ENCODE measurements at places on chromosomes 11 and 22.

DNA sequence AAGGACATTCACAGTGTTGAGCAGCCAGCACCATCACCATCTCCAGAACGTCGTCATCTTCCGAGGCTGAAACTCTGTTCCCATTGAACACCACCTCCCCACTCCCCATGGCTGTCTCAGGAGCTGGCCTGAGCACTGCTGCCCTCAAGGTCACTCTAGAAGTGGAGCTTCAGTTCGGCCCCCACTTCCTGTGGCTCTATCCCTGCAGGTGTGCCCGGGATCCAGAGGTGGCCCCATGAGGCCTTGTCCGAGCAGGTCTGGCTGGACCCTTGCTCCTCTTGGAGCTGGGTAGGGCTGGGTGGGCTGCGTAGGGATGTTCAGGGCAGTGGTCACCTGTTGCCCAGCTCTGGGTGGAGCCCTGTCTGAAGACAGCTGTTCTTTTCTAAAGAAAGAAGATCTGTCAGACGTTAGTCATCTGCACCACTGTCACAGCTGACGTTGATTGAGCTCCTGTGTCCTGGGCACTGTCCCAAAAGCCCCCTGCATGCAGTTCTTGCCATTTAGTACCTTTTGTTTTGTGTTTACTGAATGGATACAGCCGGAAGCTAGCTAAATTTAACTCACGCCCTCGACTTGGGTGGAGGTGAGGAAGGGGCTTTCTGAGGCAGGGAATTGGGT lies 75.5 kb upstream of the CLDN5 start:
- DNase-seq: no peak

GRCh38 chr11:123838659-123839058 lies 32.5 kb upstream of the OR6M1 start:
- no peak for DNase-seq

DNA sequence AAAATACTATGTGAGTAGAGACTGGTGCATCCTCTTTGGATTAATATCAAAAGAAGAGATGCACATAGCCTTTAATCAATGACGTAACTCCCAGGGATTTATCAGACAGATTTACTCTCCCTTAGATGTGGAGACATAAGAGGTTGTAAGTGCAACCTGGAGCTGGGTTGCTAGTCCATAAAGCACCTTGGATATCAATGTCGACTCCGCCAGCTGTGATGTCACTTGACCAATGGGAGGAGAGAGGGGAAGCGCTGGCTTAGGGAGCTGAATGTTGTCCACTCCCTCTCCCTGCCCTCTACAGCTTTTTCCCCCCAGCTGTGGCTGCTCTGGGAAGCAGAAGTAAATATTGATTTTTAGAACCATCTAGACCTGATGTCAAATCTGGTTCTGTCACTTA lies 28.9 kb upstream of the TMEM86A start:
- no peak for DNase-seq

DNA sequence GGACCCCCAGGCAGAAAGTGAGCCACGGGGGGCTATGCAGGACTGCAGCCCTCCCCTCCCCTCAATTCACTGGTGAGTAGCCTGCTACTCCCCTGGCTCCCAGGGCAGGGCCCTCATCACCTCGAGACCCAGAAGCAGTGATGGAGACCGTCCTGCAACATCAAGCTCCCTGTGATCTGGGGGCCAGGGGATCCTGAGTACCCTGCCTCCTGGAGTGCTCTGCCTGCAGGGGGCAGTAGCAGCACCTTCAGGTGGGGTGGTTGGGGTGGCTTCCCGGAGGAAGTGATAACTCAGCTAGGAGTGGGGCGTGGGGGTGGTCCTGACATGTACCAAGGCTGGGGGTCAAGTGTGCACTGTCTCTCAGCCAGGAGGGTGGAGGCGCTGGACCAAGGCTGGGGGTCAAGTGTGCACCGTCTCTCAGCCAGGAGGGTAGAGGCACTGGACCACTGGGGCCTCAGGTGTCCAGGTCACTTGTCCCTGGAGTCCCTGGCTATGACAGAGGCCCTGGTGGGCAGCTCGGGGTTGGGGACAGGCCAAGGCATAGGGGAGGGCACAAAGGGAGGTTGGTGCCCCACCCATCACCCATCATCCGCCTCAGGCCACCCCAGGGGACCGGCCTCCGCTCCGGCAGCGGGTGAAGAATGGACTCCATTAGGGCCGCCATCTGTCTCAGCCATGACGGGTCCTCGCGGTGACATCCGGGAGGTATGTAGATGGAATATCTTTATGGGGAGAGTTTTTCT lies 9.4 kb downstream of the RTN4R start:
- no peak for DNase-seq

GRCh38 chr22:32932176-32932575 lies 126.0 kb downstream of the SYN3 start:
- peak; percentile 64 for DNase-seq

GRCh38 chr22:19106886-19107729 lies 15.1 kb downstream of the DGCR2 start:
- no peak for DNase-seq

DNA sequence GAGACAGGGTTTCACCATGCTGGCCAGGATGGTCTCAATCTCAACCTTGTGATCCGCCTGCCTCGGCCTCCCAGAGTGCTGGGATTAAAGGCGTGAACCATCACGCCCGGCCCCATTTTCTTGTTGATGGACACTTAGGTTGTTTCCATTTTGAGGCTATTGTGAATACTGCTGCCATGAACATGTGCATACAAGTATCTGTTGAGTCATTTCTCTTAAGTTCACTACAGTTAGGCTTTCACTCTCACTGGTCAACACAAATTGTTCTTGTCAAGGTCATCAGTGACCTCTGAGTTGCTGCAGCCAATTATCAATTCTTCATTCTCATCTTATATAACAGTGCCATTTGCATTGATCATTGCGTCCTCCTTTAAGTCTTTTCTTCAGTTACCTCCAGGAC lies 13.0 kb upstream of the ZBTB44 start:
- no peak for DNase-seq

- no peak for DNase-seq
These were observed 39.8 kb downstream of the OR4C45 start for GRCh38 chr11:50072226-50073112.

- DNase-seq: peak; percentile 27
These were observed 10.8 kb upstream of the OR51D1 start for GRCh38 chr11:4626207-4627099.

DNA sequence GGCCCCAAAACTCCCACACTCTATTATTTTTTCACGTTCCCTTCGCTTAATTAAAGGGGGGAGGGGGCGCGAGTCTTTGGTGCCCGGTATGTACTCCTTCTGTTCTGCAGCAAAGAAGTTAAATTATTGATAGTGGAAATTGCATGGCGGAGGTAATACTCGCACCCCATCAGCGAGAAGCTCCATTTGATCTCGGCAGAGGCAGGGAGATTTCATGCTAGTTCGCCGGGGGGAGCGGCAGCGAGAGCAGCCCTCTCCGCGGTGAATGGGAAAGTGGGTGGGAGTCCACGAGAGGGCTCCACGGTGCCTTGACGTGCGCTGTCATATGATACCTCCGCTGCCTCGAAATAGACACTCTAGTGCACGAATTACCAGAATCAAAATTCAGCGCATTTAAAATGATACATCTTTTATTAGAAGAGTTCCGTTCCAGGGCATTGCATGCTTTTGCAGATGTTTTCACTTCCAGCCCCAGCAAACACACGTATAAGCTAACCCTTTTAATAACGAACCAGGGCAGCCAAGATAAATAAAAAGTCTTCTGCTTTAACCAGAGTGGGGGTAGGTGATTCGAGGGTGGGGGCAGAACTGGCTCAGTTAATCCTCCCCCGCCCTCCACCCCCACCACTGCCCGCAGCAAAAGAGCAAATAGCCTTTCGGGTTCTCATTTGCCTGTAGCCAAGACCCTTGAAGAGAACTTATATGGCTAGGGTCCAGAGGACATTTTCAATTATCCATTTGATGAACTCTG lies 1.3 kb upstream of the BDNF start:
- no peak for DNase-seq

- peak; percentile 66 for DNase-seq
These were observed 33.4 kb upstream of the WNT7B start for GRCh38 chr22:46010207-46010867.

DNA sequence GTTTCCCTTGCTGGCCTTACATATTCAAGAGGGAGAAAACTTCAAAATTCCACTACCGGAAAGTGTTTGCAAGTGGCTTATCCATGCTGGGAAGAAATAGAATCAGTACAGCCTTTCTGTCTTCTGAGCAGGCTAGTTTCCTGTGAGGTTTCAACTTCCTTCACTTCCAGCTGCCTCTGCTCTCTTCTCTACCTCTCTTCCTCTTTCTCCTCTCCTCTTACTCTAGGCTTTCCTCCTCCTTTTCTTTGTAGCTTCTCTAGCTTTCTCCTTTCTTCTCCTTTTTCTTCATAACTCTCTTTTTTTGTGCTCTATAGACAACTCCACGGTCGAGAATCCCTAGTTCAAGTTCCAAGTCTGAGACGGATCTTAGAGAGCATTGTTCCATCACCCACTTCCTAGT lies 421.8 kb downstream of the ETS1 start:
- DNase-seq: no peak

DNA sequence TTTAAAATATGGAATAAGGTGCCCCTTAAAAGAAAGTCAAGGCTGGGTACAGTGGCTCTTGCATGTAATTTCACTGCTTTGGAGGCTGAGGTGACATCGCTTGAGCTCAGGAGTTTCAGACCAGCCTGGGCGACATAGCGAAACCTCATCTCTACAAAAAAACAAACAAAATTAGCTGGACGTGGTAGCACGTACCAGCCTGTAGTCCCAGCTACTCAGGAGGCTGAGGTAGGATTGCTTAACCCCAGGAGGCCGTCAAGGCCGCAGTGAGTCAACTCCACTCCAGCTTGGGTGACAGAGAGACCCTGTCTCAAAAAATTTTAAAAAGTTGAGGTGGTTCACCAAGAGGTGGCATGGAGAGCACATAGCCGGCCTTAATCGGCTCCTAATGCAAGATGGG lies 17.7 kb upstream of the ADORA2A start:
- no peak for DNase-seq
